ENCODE measurements at places on chromosomes 5 and 9.

DNA sequence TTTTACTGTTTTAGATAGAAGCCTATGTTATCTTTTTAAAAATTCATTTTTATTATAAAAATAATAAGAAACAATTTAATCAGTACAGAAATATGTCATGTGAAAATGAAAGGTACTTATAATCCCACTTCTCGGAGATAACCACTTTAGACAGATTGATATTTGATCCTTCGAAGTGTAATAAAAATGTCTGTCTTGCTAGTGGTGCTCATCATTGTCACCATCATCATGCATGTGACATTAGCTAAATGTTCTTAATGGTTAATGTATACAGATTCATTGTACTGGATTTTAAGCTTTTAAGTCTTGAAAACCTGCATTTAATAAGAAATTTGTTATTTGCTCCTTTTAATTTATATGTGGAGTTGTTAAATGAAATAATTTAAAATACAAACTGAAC lies 30.1 kb upstream of the FAM120AOS start:
- no peak for DNase-seq

DNA sequence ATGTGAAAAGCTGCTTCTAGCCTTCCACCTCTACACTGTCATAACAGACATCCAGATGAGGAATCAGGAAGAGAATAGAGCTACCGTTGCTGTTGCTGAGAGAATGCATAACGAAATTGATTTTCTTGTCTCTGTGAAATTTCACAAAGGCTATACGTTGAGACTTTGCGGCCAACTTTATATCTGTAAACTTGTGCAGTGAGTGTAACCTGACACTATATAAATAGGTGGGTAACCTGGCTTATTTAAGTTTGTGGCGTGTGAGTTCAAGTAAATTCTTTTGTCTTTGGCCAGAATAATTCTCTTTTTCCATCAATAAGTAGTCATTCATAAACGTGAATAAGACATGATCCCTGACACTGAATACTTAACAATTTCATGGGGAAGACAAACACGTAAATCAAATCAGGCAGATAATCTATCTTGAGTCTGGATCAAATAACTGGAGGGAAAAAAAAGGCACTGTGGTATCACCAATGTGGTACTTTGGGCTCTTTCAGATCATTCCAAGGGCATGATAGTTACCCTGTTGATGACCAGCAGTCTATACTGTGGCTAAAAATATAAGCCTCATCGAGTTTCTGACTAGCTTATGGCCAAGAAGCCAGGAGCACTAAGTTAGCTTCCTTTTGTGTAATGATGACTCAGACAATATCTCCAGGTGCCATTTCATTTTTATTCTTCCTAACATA lies 98.2 kb upstream of the RASA1 start:
- DNase-seq: no peak

DNA sequence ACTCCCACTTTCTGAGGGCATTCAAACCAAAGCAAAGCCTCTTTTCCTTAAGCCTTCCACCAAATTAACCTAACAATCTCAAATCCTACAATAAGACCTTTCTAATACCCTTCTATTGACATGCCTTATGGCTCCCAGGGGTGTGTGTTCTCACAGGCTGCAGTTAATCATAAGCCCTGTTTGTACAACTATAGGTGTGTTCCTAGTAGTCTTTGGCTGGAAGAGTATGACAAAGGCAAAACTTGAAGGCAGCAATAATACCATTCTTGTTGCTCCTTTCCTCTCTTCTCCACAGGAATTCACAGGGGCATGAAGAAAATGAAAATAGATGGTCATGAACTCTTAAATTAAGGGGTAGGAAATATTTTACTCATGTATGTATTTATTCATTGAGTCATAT lies 10.9 kb upstream of the FBXO38 start:
- DNase-seq: no peak

DNA sequence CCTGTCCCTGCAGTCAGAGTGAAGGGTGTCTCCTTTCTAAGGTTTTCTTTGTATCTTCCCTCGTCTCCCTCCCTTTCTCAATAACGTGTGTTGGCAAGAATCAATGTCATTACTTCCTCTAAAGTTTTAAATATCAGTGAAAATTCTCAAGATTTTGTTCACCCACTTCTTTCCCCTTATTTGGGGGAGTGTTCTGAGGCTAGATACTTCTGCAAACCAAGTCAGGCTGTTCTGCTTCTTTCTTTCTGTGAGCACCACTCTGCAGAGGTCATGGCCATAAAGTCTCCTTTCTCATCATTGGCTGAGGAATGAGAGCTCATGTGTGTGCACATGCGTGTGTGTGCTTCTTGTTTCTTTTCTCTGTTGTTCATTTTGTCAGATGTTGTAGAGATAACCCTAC lies 26.6 kb upstream of the SPATA31C2 start:
- no peak for DNase-seq

- DNase-seq: no peak
Measured at GRCh38 chr5:31809050-31809870, 170.3 kb downstream of the PDZD2 start.

GRCh38 chr5:175800656-175801081 lies 70.7 kb upstream of the CPLX2 start:
- DNase-seq: no peak

- no peak for DNase-seq
Measured at GRCh38 chr5:16615741-16616535, 859 bp downstream of the RETREG1 start.
